Psoas muscle (tissue), 8 donors: ENCODE measurements at places on chromosomes 11 and 22.

GRCh38 chr11:13143486-13144297 is 133.9 kb upstream of the BMAL1 start:
- no peak for DNase-seq

DNA sequence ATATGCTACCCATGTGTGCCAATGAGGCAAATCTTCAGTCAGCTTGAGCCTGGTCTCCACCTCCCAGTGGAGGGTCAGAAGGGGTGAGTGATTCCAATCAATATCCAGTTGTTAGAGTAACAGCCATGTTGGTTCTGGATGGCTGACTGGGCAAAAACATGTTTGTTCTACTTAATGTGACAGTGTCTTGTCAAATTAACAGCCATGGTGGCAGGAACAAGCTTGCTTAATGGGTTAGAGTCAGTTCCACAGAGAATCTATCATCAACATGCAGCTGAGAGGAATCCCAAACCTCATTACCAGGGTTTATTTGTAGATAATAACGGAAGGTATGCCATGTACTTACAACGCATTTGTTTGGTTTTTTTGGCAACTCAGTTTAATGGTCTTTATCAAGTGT is 133.2 kb downstream of the SLC17A6 start:
- DNase-seq = no peak

GRCh38 chr22:30332551-30332950 is 5.8 kb upstream of the TBC1D10A start:
- DNase-seq = no peak

DNA sequence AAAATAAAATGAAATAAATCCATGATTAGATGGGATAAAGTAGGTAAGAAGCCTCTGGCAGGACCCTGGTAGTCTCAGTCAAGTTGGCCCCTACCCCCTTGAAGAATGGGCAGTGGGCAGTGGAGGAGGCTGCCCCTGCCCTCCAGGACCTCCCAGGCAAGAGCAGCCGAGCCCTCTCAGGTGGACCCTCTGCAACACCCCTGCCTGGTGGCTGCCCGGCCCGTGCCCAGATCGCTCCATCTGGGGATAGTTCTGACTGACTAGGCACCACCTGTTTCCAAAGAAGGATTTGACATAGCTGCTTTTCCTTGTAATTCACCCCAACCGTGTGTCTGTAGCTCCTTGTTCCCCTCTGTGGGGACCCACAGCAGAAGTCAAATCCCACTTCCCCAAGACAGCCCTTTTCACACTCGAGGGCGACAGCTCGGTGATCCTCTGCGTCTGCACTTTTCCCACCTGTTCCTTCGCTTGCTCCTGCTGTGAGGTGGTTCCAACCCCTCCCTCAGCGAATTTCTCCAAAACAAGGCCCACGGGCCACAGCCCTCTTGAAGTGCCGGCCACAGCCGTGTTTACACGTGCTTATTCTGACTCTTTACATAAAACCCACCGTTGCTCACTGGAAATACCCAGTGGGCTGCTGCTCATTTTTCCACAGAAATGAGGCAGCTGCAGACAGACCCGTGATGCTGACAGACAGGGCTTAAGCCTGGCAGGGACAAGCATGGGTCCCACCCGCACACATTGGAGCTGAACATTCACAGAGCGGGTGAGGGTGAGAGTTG is 5.5 kb upstream of the TMPRSS13 start:
- DNase-seq = no peak

- no peak for DNase-seq
Observed at GRCh38 chr22:45602004-45602733, 69.5 kb upstream of the ATXN10 start.
